Activated T-helper 1 cell treated with anti-CD3 and anti-CD28 coated beads, Interleukin-2, amount 50 U/mL, for 16 hours (primary cell): ENCODE measurements at places on chromosomes 12 and 14.

- no peak for DNase-seq
Measured at GRCh38 chr12:14264778-14265177, 100.7 kb upstream of the ATF7IP start.

GRCh38 chr12:29533815-29534489 is 36.5 kb upstream of the OVCH1 start:
- DNase-seq, result no peak

DNA sequence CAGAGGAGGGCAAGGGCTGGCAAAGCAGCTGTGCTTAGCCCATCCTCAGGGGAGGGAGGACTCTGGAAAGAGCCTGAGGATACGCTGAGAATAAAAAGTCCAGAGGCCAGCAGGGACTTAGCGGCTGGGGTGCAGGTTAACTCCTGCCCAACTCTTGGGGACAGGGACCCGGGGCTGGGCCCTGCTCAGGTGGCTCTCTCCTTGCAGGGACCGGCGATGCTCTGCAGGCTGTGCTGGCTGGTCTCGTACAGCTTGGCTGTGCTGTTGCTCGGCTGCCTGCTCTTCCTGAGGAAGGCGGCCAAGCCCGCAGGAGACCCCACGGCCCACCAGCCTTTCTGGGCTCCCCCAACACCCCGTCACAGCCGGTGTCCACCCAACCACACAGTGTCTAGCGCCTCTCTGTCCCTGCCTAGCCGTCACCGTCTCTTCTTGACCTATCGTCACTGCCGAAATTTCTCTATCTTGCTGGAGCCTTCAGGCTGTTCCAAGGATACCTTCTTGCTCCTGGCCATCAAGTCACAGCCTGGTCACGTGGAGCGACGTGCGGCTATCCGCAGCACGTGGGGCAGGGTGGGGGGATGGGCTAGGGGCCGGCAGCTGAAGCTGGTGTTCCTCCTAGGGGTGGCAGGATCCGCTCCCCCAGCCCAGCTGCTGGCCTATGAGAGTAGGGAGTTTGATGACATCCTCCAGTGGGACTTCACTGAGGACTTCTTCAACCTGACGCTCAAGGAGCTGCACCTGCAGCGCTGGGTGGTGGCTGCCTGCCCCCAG is 2.8 kb downstream of the B3GNT4 start:
- DNase-seq, result no peak

GRCh38 chr12:2172491-2173214 is 119.9 kb downstream of the CACNA1C start:
- DNase-seq, result no peak

DNA sequence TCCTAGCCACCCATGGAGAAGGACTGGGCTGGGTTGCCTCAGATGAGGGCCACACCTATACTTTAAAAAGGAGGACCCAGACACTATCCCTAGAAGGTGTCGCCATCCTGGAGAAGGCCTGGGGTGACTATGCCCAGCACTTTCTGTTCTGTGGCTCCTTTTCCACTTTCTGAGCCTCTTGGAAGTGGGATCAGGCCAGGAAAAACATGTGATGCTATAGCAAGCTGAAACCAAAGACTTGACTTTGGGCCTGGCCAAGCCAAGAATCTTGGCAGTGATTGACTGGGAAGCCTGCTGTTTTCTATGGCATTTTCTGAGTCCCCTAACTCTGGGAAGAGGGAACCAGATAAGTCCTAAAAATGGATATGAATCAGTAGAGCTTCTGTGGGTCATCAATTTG is 332.3 kb downstream of the ZFP36L1 start:
- no peak for DNase-seq

DNA sequence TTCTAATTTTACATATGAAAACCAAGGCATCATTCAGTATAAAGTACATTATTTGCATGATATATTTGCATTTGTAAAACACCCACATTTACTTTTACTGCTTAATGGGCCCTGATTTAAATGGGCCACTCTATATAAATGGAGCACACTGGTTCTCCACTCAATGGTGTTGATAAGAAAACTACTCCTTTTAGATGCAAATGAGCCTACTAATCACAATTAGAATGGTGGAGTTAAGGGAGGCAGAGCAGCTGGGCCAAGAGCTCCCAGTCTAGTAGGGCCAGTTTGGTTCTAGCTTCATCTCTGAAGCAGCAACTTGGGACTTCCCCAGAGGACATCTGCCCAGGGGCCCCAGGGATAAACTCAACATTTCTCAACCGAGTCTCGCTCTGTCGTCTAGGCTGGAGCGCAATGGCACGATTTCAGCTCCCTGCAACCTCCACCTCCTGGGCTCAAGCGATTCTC is 120.7 kb downstream of the FOXN3 start:
- no peak for DNase-seq

- no peak for DNase-seq
Measured at GRCh38 chr12:14443531-14443930, 78.0 kb downstream of the ATF7IP start.

GRCh38 chr12:109016978-109017377 is 3.9 kb downstream of the SVOP start:
- DNase-seq, result no peak

GRCh38 chr12:116933512-116934246 is 22.9 kb downstream of the FBXW8 start:
- DNase-seq, result no peak

DNA sequence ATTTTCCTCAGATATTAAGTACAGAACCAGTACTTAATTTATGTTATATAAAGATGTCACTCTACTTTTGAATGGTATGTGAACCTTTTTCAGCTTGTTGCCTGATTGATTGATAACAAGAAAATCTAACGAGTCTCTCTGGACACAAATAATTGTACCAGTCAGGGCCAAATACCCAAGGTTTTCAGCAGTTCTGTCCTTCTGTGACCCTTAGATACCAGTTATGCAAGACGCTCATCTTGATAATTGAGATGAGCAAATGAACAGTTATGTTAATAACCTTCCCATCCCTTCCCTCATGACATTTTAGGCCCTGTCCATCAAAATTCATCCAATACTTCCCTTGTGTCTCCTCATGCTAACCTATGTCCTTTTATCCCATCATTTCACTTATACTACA is 185.9 kb upstream of the G2E3 start:
- no peak for DNase-seq

GRCh38 chr12:19741132-19741489 is 301.8 kb downstream of the AEBP2 start:
- DNase-seq, result no peak

GRCh38 chr12:121009741-121010140 is 6.5 kb downstream of the C12orf43 start:
- DNase-seq, result no peak

- no peak for DNase-seq
Measured at GRCh38 chr14:47235619-47236018, 439.8 kb downstream of the MDGA2 start.
